ENCODE measurements at places on chromosomes 13 and 19.

GRCh38 chr19:56839652-56840450 lies 675 bp downstream of the PEG3 start:
- DNase-seq, result no peak

DNA sequence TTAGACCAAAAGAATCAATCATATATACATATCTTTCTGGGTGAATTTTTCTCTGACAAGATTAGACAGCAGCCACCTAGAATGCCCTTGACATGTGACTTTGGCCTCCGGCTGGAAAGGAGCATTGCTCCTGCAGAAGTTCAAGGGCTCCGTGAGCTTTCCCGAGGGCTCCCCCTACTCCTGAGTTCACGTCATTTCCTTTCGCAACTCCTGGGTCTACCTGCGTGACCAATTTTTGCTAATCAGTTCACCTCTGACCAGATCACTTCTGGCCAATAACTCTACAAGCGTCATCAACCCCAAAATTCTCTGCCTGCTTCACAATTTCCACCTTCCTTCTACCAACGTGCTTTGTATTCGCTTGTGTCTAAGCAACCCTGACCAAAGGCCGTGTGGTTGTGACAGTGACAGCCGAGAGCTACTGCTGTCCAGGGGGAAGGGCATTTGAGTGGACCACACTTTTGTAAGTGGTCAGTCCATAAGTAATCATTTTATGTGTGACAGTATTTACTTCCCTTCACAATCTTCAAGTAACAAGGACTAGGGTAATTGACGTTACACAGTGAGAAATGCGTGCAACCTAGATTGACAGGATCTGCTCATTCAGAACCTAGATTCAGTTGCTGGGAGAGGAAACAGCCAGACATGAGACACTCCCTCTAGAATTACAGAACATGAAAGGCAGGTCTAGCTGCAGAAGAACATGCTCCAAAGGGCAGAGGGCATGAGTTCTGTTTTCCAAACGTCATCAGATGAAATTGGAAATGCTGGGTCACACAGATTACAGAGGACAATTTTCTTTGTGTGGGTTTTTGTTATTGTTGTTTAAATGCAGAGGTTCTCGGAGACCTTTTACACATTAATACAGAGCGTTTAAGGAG lies 145.9 kb upstream of the SPACA7 start:
- no peak for DNase-seq

DNA sequence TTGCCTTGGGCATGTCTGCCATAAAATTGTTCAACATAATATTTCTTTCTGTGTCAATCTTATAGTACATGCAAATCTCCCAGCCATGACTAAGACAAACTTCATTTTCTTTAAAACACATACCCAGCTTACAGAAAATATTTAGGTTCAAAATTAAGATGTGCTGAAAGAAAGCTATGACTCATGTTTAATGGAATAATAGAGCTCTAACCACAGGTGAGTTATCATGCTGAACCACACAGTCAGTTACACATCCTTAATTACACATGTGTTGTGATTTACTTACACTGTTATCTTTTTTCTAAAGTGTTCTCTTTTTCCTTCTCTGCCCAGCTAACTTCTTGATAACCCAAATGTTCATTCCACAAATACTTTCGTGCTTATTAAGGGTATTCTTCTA lies 1831.2 kb downstream of the OLFM4 start:
- DNase-seq, result no peak

DNA sequence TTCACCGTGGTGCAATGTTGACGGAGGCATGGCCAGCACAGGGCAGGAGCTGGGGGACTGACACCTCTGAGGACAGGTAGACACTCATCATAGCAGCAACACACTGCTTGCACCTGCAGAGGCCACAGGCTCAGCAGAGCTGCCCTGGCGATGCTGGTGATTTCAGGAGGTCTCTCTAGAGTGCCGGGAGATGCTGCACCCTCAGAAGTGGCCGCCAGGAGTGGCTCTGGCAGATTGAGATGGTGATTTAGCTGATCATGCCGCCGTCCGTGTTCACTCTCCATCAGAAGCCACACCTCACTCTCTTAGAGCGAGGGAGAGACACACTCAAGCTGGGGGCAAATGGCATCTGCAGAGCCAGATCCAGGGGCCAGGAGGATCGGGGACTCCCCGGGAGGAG lies 244.6 kb upstream of the SGCG start:
- no peak for DNase-seq

- DNase-seq, result no peak
Measured at GRCh38 chr19:1113986-1114483, 10.2 kb downstream of the GPX4 start.

GRCh38 chr19:14167576-14168138 lies 31.3 kb upstream of the ASF1B start:
- no peak for DNase-seq

GRCh38 chr13:94711561-94712286 lies 621 bp downstream of the SOX21 start:
- no peak for DNase-seq

DNA sequence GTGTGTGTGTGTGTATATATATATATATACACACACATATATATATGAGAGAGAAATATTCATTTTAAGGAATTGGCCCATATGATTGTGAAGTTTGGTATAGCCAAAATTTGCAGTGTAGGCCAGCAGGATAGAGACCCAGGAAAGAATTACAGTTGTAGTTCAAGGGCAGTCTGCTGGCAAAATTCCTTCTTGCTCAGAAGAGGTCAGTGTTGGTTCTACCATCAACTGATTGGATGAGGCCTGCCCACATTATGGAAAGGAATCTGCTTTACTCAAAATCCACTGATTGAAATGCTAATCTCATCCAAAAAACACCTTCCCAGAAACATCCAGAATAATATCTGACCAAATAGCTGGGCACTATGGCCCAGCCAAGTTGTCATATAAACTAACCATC lies 24.0 kb downstream of the RNF6 start:
- no peak for DNase-seq

GRCh38 chr13:42970824-42971690 lies 21.0 kb downstream of the EPSTI1 start:
- peak; percentile 54 for DNase-seq

GRCh38 chr19:35223862-35224505 lies 4.6 kb downstream of the FAM187B start:
- DNase-seq, result no peak

- no peak for DNase-seq
Measured at GRCh38 chr13:98050041-98050466, 92.8 kb upstream of the FARP1 start.

- no peak for DNase-seq
Measured at GRCh38 chr13:23909606-23910005, 12.3 kb upstream of the C1QTNF9B start.

DNA sequence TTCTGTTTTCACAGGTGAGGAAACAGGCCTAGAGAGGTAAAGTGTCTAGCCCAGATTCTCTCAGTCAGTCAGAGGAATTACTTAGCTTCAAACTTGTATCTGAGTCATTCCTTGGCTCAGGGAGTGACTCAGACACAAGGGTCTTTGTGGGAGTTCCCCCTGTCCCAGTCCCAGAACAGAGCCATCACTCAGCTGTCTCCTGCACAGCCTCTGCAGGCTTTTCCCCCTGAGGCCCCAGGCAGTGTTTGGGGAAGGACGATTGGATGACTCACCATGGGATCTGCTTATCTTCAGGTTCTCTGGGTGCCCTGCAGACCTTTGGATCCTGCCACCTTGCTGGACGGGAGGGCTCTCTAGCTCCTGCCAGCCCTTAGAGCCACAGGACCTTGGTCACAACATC lies 13.2 kb downstream of the ZNF793 start:
- no peak for DNase-seq

DNA sequence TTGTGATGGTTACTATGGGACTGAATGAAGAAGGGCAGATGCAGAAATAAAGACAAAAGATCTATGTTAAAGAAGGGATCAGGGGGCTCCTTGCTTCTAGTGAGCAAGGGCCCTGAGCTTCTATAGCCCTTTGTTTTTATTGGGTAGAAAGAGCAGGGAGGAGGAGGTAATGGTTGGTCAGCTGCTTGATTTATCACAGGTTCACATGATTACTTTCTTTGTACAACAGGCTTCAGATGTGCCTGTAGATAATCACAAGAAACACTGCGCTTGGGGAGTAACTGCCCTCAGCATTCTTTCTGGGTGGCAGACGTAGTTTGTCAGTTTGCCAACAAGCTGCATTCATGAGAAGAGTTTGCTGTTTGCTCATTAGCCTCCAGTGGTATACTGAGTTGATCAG lies 4.8 kb upstream of the ZNF439 start:
- no peak for DNase-seq

GRCh38 chr13:40102360-40102727 lies 446.9 kb downstream of the COG6 start:
- no peak for DNase-seq

- no peak for DNase-seq
Measured at GRCh38 chr19:18657590-18658365, 20.9 kb downstream of the KLHL26 start.

GRCh38 chr19:15419413-15420025 lies 731 bp upstream of the AKAP8L start:
- DNase-seq, result no peak

- DNase-seq, result no peak
Measured at GRCh38 chr13:31896427-31896826, 135.1 kb upstream of the FRY start.

DNA sequence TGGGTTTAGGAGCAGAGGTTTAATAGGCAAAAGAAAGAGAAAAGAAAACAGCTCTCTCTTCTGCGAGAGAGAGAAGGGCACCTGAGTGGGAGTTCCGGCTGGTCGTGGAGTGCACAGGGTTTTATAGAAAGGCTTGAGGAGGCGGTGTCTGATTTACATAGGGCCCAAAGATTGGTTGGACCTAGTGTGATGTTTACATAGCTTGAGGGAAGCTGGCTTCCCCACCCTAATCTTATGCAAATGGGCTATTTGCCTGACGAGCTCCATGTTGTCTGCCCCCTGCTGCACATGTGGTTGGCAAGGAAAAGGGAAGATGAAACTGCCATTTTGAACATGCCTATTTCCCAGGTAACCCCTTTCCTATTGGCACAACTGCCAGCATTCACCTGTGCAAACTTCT lies 21.5 kb upstream of the MEDAG start:
- DNase-seq, result no peak

DNA sequence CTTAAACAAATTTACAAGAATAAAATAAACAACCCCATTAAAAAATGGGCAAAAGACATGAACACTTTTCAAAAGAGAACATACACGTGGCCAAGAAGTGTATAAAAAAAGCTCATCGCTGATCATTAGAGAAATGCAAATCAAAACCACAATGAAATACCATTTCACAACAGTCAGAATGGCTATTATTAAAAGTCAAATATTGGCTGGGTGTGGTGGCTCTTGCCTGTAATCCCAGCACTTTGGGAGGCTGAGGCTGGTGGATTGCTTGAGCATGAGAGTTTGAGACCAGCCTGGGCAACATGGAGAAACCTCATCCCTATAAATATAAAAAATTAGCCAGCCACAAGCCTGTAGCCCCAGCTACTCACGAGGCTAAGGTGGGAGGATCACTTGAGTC lies 89.9 kb downstream of the UBL3 start:
- DNase-seq, result no peak

DNA sequence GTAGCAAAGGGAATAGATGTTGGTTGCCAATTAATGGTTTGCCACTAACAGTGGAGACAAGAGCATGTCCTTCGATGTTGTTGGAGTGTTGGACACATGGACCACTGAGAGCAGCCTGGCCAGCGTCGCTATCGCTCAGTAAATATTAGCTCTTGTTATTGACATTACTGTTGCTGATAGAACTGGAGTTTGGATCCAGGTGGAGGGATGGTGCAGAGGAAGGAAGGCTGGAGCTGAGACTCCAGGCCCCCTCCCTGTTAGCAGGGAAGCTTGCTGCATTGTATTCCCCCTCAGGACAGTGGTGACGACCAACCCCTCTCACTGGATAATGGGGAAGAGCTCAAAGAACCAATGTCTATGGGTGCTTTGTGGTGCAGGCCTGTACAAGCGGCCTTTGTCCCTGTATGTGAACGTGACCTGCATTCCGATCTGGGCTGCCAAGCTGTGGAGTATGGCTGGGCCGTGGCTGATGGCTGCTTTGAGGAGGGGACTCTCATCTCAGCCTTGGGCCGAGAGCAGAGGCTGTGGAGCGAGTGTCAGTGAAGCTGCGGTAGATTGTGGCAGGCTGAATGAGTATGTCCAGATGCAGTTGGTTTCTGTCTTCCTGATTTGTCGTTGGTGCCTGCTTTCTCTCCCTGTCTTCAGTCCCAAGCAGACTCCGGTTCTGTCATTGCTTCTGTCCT lies 7.0 kb downstream of the CLASRP start:
- DNase-seq, result no peak
